Naive B cell (primary cell): ENCODE measurements at places on chromosomes 1 and 21.
A peak's percentile ranks its signal among the peaks of the same experiment; 100 is the strongest.

DNA sequence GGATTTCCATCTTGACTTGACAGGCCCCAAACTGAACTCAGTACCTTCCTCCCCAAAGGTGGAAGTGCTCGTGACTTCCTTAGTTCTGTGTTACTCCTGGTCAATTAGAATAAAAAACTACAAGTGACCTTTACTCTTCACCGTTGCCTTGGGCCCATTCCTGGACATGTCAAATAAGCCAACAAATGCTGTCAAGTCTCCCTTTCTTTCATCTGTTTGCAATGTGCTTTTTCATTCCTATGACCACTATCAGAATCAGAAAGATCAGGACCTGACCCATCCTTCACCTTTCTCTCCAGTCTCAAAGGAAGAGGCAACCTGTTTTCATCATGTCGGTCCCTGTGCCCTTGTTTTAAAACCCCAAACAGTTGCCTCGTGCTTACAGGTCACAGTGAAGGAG, 4.9 kb upstream of the KCNJ10 start:
- no peak for DNase-seq

- DNase-seq: no peak
Measured at GRCh38 chr1:235050911-235051360, 77.7 kb downstream of the TOMM20 start.

DNA sequence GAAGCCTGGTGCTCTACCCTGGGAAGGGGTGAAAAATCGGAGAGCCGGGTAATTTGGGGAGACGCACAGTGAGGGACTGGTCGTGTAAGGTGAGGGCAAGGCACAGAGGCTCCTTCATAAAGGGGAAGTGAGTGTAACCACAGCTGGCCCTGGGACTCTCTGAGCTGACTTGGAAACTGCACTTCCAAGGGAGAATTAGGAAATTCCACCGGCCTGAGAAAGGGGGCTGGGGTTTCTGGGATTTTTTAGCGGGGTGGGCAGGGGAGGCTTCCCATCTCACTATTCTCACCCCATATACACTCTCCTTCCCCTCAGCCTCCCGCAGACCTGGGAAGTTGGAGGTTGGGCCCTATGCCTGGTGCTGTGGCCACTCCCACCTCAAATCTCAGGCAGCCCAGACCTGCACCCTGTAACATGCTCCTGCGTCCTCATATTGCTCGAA, 88.3 kb upstream of the IPO9 start:
- peak; percentile 25 for DNase-seq

GRCh38 chr1:28447679-28448078, 58.2 kb upstream of the RCC1 start:
- DNase-seq: no peak

GRCh38 chr1:81819613-81820012, 18.9 kb downstream of the ADGRL2 start:
- no peak for DNase-seq

DNA sequence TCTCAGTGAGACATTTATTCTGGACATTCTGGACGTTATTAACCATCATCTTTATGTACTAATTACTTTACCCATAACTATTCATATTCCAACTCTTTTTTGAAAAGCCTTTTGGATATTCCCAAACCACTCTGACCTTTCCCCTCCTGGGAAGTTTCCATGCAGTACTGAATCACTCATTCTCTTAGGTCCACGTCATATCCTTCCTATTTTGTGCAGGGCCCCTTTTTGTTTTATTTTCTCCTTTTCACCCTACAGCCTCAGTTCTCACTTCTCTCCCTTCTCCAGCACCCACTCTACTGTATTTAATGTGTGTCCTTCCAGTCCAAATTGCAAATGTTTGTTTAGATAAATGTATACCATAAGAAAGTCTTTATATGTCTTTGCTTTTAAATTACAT, 16.4 kb upstream of the ATP1A1 start:
- no peak for DNase-seq
